ENCODE measurements at places on chromosomes 3 and 15.

DNA sequence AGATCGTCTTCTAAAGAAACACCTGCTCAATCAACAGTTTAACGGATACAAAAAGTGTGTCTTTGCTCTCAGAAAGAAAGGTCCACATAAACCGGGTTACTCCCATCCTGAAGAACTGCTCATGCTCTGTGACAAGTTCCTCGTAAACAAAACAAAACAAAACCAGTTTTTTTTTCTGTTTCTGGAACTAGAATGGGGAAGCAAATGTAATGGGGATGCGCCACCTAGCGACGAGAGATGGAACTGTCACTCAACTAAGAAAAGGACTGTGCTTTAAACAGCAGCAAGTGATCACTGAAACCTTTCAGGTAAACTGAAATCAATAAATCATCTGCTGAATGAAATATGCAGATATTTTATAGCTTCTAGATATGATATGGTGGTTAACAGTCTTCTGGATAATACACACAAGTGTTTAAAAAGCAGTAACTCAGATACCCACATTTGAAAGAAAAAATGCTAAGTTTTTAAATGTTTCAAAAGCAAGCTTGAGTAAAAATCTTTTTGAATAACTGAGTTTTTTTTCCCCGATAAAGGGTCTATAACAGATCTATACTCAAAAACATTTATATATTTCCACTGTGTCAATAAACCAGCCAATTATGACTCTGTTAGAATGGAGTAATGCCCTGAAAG lies 10.9 kb downstream of the TM2D3 start:
- peak; percentile 42 for DNase-seq

- DNase-seq: no peak
Observed at GRCh38 chr3:105842449-105842848, 26.4 kb downstream of the CBLB start.

DNA sequence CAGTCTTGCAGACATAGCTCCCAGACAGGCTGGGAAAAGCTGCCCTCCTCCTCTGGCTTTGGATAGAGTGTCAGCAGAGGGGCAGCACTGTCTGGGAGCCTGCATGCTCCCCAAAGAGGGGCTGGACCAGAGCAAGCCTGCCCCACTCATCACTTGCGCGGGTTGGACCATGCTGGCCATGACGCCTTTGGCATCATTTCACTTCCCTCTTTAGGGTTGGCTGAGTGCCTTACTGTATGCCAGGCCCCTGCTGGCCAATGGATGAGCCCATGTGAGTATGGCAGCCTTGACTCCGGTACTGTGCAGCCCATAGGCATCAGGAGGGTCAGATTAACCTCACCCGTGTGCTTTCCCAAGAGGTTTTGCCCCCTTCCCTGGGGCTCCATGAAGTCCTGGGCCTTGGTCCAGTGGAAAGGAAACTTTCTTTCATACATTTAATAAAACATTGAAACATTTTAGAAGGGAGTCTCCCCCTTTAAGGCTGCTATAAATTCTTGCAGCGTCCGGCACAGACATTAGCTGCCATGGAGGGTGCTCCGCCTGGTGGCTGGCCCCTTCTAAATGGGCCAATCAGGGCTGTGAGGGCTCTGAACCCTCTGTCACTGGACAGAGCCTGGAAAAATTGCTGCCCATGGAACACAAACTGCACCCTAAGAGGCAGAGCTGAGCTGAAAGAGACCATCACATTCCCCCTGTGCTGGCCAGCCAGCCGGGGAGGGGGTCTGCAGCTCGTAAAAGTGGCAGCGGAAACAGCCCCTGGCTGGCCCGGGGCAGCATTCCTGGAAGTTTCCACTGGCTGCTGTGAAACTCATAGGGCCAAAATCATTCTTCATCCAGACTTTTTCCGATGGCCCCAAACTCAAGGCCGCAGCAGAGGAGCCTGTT lies 20.8 kb upstream of the DUSP7 start:
- no peak for DNase-seq

- DNase-seq: no peak
Observed at GRCh38 chr15:65189102-65189740, 4.1 kb upstream of the CLPX start.

GRCh38 chr3:8651418-8652323 lies 7.1 kb upstream of the SSUH2 start:
- DNase-seq: no peak

DNA sequence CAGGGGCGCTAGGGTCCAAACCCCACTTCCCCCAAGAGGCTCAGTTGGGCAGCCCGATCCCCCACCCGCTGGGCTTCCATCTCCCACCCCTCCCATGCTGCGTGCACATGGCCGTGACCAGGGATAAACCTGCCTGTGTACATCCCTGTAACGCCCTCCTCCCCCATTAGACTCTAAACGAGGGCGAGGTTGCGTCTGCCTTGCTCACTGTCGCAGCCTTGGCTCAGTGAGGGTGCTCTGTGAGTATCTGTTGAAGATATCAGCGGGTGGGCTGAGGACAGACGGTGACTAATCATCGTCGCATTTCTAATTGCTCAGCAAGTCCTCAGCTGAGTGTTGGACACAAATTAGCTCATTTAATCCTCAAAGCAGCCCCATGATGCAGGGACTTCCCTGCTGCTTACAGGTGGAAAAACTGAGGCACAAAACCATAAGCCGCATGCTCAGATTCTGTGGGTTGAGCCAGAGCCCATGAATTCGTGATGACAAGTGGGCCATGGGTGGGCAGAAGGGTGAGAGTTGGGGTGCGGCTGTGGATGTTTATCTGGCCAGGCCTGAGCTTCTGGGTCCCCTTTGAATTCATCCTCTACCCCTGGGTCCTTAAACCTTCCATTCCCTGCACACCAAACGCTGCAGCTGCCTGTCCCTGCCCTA lies 26.0 kb downstream of the FBLN2 start:
- no peak for DNase-seq

GRCh38 chr3:61634678-61635077 lies 73.3 kb downstream of the PTPRG start:
- no peak for DNase-seq

DNA sequence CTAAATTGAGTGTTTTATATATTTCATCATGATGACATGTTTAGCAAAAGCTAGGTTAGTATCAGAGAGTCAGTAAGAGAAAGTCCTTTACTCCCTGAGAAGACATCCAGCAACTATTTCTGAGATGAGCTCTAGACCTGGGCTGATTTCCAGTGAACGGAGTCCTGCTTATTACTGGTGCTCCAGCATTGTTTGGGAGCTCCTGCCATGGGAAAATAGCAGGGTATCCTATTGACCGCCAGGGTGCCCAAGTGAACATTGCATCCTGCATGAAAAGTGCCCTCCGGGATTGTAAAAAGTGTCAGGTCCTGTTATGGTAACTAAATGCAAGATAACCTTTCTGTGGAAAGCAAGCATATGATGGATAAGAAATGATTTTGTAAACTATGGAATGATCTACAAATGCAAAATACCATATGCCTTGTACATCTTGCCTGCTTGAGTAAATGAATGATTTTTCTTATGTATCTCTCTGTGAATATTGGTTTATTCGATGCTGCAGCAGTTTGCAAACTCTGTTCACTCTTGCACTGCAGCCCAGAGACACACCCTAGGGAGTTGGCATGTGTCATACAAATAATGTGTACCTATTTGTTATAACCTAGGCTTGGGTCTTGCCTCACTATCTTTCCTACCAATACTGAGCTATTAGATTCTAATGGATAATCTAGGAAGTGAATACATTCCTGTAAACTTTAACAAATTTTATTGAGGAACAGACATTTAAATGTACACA lies 96.7 kb downstream of the IL5RA start:
- no peak for DNase-seq

GRCh38 chr3:188133646-188134045 lies 20.3 kb upstream of the LPP start:
- DNase-seq: no peak

DNA sequence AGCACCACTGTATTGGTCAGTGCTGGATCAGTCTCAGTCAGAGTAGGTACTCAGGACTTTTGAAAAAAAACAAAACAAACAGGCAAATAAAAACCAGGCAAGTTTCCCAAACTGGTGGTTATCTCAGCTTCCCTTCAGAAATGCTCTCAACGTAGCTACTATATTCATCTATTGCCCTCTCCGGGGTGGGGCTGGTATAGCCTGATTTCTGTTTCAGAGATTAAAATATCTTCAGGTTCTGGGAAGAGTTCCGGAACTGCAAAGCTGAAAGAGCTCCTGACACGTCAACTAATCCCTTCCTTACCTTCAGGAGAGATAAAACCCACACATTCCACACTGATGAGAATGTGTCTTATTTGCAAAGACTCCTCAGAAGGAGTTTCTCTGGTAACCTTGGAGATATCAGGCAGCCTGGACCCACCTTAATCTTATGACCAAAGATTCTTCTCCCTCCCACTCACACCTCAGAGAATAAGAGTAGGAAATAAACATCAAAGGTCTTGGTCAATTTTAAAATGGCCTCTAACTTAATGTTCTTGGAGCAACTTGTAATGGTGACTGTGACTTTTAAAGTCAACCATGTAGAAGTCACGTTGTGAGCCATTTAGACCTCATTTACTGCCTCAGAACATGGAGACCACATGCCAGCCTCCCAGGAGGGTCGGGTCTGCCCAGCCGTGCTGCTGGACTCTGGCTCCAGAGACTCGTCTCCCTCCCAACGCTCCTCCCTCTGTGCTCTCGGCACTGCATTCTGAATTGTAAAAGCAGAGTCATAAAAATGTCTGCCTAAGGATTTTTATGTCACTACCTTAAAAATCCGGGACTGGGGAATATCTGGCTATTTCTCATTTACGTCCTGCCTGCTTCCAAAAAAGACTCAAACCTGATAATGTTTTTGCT lies 53.8 kb downstream of the CDCP1 start:
- no peak for DNase-seq

DNA sequence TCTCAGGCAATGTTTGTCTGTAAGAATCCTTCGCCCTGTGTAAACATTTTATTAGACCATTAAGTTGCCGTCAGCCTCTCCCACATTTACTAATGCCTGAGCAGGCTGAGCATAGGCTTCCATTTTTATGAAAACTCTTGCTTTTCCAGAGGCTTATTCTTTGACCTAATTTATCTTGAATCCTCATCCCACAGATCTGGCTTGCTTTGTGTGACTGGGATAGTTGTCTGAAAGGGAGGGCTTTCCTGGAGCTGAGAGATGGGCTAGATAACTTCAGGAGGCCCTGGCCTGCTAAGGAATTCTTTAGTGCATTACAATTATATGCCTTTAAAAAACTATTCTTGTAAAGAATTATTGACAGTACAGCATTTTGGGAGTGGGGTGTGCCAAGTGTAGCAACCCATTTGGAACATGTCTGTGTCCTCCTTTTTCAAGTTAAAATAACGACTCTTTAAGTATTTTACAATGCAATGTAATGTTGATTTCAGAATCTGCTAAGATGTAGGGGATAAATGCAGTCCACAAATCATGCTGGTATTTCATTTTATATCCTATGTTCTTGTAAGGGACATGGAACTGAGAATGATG lies 52.4 kb downstream of the EEFSEC start:
- DNase-seq: no peak

- DNase-seq: no peak
Observed at GRCh38 chr3:37481982-37482381, 307.6 kb upstream of the LRRFIP2 start.
